CD4-positive, alpha-beta T cell treated with Interleukin-21 for 1 hour (primary cell): ENCODE measurements at places on chromosomes 7 and 10.

- DNase-seq, result no peak
These were observed 1.8 kb downstream of the CCDC6 start for GRCh38 chr10:59904426-59905065.

DNA sequence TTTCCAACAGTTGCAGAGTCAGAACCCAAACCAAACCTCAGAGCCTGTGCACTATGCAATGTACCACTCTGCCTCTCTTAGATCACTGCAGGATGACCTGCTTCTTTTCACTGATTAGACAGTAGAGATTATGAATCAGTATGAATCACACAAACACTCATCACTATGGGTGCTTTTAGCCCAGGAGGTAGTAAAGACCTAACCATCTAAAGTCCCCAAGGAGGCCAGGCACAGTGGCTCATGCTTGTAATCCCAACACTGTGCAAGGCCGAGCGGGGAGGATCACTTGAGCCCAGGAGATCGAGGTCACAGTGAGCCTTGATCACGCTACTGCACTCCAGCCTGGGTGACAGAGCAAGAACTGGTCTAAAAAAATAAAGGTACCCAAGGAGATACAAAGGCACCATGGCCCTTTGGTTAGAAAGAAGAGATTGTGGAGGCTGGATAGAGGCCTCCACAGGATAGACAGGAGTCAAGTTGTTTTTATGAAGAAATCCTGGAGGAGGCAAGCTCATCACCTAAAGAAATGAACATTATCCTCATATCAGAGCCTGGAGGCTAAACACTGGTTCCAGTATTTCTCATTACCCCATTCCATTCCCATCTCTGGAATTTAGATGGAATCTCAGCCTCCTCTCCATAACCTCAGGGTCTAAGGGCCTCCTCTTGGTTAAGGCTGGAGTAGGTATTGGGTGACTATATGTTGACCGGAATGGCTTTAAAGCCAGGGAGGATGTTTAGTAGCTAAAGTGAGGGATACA, 12.9 kb downstream of the SEC31B start:
- DNase-seq, result no peak

GRCh38 chr7:112336936-112337576, 113.2 kb upstream of the IFRD1 start:
- DNase-seq, result no peak

DNA sequence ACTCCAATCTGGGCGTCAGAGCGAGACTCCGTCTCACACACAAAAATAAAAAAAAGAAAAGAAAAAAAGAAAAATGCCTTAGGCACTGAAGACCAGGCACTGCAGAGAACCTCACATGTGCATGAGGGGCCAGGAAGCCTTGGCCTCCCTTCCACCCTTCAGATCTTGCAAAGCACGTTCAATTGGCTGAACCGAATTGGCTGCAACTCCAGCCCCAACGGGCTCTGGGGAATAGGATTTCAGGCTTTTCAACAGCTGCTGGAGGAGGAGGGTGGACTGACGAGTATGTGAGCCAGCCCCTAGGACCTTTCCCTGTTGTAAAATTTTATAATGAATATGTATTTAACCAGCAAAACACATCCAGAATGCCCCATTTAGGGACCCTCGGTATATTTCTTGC, 16.7 kb downstream of the TMEM120A start:
- DNase-seq, result no peak

GRCh38 chr10:111988646-111989045, 194.9 kb downstream of the GPAM start:
- DNase-seq, result no peak
